ENCODE measurements at places on chromosomes 12 and 14.

- DNase-seq = no peak
These were observed 50.8 kb downstream of the TSHR start for GRCh38 chr14:81006266-81006665.

DNA sequence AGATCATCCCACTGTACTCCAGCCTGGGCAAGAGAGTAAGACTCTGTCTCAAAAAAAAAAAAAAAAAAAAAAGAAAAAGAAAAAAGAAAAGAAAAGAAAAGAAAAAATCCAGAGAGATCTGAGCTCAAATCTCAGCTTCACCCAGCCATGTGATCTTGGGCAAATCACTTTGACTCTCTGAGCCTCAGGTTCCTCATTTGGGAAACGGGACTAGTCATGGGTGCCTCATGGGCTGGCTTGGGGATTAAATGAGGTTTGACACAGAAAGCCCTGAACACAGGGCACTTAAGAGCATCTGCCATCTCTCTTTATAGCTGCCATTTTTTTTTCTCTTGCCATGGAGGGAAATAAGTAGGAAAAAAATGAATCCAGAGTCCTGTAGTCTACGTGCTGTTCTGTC, 86.2 kb upstream of the MYL2 start:
- DNase-seq = no peak

GRCh38 chr12:86138770-86139169, 117.4 kb downstream of the MGAT4C start:
- no peak for DNase-seq

- no peak for DNase-seq
These were observed 13.3 kb upstream of the NUMB start for GRCh38 chr14:73471582-73472184.

- no peak for DNase-seq
These were observed 339.8 kb downstream of the PCNX1 start for GRCh38 chr14:71247106-71247505.

DNA sequence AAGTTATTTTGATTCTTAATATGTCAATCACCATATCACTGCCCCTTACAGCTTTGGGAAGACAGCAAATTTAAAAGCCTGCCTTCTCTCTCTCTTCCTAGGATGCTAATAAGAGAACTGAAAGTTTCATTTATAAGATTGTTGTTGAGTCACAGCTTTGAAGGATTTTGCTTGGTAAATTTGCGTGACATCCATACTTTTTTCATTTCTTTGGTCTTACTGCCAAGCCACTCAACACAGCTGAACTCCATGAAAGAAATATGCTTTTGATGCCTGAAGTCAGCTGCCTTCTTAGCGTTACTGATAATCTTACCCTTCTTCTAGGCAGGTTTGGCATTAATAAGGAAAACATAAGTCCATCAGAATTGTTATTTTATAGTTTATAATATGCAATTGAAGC, 155.0 kb downstream of the CRADD start:
- DNase-seq = no peak

DNA sequence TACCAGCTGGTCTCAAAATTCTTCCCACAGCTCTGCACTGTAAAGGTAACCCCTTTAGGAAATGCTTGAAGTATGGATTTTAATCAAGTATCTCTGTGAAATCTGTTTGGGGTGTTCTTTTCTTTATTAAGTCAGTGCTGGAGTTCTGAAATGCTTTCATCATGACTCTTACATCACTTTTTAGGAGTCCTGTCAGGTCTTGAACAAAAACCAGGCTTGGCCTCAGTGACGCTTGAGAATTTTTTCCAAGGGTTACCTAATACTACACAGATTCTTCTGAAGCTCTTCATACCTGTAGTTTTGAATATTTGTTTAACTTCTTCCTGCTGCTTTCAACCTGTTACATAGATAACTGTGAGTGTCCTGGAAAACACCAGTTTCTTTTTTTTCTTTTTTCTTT, 47.0 kb upstream of the KCNH3 start:
- no peak for DNase-seq

GRCh38 chr12:102811110-102811737, 105.8 kb downstream of the PAH start:
- DNase-seq = no peak

- DNase-seq = no peak
These were observed 28.8 kb upstream of the BEGAIN start for GRCh38 chr14:100615736-100616695.

- peak; percentile 6 for DNase-seq
These were observed 725 bp downstream of the CHPT1 start for GRCh38 chr12:101697930-101698799.

- DNase-seq = no peak
These were observed 86.5 kb upstream of the CEP83 start for GRCh38 chr12:94545935-94546771.

GRCh38 chr12:42504049-42504448, 85.5 kb downstream of the PRICKLE1 start:
- no peak for DNase-seq

DNA sequence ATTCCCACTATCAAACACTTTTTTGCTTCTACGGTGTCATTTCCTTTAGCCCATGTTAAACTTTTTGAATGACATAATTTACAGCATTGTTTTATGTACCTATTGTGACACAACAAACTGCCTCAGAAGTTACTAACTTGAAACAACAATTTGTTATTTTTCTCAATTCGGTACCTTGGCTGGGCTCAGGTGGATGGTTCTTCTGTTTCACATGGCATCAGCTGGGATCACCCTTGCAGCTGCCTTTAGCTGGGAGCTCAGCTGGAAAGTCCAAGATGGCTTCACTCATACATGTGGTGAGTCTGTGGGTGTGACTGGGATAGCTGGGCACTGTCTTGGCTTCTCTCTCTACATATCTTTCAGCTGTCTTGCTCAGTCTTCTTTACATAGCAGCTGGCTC, 156.0 kb downstream of the GXYLT1 start:
- no peak for DNase-seq

- no peak for DNase-seq
These were observed 50.8 kb upstream of the POC1B start for GRCh38 chr12:89576572-89577220.

DNA sequence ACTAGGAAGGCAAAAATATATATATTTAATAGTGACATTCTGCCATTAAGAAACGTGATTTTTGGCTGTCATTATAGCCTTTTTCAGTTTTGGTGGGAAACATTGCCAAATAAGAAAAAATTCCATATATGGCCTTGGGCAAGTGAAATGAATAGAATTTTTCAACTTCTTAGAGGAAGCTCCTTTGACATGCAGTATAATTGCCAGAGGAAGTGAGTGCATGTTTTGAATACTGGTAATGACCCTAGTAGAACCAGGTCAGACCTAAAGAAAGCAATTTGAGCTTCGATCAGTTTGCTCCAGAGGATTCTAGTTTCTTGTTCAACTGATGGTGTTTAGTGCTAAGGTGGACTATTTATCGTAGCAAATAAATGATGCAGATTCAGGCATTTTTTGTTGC, 26.2 kb upstream of the TRIM9 start:
- no peak for DNase-seq

- no peak for DNase-seq
These were observed 905 bp downstream of the ZNF84 start for GRCh38 chr12:133038118-133038709.

GRCh38 chr14:74601982-74602381, 10.1 kb downstream of the LTBP2 start:
- no peak for DNase-seq

DNA sequence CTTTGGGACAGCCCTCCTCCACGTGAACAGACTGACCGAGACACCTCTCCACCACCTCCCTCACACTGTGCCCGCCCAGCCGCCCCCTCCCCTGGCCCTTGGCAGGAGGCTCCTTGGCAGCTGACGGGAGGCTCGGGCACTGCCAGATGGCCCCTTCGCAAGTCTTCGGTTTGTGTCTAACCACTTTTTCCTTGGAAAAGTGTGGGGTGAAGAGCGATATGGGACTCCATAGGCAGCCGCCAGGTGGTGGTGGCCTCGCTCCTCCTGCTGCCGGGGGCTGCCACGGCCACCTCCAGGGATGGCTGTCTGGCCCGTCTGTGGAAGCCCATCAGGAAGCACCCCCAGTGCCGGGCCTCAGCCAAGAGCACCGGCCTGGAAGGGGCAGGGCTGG, 58.7 kb downstream of the LRCOL1 start:
- no peak for DNase-seq

DNA sequence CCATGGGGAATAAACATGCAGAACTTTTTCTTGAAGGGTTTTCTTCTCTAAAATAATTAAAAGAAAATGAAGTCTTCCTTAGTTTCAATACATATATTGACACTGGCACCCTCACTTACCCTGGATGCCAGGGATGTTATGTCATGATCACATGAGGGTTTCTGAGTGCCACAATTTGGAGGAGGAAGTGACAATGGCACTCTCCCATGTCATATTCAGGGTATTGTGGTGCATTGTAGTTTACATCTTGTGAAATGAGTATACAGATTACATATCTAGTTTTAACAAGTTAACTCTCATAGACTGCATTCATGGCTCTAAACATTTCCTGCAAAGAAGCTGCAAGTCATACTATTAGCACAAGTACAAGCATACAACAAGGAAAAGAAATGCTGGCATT, 37.7 kb downstream of the CCDC177 start:
- no peak for DNase-seq

GRCh38 chr12:111074965-111075364, 154.6 kb upstream of the MYL2 start:
- DNase-seq = no peak

GRCh38 chr12:81517296-81517695, 241.9 kb downstream of the PPFIA2 start:
- DNase-seq = no peak

GRCh38 chr14:59213368-59214315, 25.2 kb downstream of the DAAM1 start:
- DNase-seq = no peak

- no peak for DNase-seq
These were observed 368.7 kb downstream of the TMEM132D start for GRCh38 chr12:129534966-129535750.
